H9 (cell line): ENCODE measurements at places on chromosomes 11 and 22. TPM values are rescaled to one million over a fixed set of nuclear protein-coding genes. Genes with fewer than 3 reads are reported as not detected.
A peak's percentile ranks its signal among the peaks of the same experiment; 100 is the strongest.

GRCh38 chr22:24433001-24433827 is 5.8 kb downstream of the ADORA2A start:
- no peaks in the 10 kb centered on the region for H3K27me3 ChIP-seq
- no peaks in the 10 kb centered on the region for H3K36me3 ChIP-seq
- H3K4me1 ChIP-seq: 0 out of 2 replicates have a peak, but pooled peaks cover 4% of the 10 kb centered on the region
- no peak overlapping the region for H3K4me3 ChIP-seq
- no peak overlapping the region for H3K27ac ChIP-seq

The RGL4 gene
- not detected in 2 replicates for total RNA-seq

GRCh38 chr11:65422633-65423515 is at the start of gene NEAT1:
Gene NEAT1, plus strand, starts transcription at chr11:65422798.
- peaks cover 25% of the 10 kb centered on the region for H3K4me1 ChIP-seq
- DNase-seq: peak; percentile 85
- H3K36me3 ChIP-seq: no peaks in the 10 kb centered on the region
- H3K27ac ChIP-seq: no peak within 1 kb of the TSS

- DNase-seq: no peak
- no peaks in the 10 kb centered on the region for H3K36me3 ChIP-seq
- H3K27ac ChIP-seq: no peak overlapping the region
- H3K27me3 ChIP-seq: no peaks in the 10 kb centered on the region
- H3K4me3 ChIP-seq: no peak overlapping the region
Observed at GRCh38 chr22:42693055-42693762, 27.5 kb downstream of the A4GALT start.

DNA sequence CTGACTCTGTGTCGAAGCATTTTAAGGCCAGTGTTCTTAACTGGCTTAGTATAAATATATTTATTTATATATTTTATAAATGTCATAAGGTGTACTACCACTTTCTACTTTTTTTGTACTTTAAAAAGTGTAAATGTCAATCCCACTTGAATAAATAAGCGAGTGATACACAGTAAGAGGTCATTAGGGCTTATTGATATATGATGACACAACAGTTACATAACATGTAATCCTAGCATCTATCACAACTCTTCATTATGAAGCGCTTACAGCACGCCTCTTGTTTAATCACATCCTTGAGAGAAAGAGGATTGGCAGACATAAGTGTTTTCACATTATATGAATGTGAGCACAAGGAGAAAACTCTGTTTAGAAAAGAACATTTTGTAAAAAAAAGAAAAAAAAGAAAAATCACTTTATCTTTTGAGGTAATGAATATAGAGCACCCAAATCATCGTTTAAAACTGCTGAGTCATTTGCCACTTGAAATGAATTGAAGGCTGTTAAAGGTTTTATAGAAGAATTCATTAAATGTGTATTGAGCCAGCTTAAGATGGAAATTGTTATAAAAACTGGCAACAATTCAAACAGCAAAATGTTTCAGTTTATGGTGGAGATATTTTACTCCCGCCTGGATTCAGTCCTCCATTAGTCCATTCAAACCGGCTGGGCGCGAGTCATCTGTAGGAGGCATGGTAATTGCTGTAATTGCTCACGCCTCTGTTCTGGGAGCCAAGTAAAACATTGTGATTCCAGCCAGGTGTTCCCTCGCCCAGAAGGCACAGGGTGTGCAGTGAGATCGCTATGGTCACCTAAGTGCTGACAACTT is 627.3 kb upstream of the KIRREL3 start:
- H3K4me1 ChIP-seq: peaks cover 9% of the 10 kb centered on the region; the same call in 1 of the 2 replicates
- no peak overlapping the region for H3K4me3 ChIP-seq
- H3K36me3 ChIP-seq: no peaks in the 10 kb centered on the region
- H3K27ac ChIP-seq: no peak overlapping the region

DNA sequence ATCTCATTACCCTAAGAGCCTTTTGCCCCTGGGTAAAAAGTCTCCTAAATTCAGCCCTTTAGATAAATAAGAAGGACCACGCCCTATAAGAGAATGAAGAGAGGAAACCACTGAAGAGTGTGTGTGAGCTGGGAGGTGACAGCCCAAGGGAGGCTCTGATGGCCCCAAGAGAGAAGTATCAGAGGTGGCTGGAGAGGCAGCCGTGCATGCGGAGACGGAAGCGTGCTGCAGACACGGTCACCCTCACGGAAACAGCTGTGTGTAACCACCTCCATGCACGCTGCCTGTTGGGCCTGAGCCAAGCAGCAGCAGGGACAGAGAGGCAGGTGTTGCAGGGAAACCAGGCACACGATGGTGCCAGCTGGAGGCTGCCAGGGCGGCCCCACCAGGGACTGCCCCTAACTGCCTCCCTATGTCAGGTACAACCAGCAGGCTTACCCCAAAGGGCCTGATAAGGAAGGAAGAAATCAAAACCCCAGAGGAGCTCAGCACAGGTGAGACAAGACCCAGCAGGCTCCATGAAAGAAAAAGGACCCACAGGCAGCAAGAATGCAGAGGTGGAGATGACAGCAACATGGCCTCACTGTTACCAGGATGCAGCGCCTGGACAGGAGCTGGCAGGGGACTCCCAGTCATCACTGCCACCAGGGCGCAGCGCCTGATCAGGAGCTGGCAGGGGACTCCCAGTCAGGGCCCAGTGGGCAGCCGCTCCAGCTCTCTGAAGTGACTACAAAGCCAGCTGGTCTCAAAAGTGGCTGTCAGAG is 7.8 kb downstream of the LARGE2 start:
- no peak overlapping the region for H3K27ac ChIP-seq
- peaks cover 12% of the 10 kb centered on the region for H3K36me3 ChIP-seq
- peak; percentile 36 for DNase-seq
- H3K4me1 ChIP-seq: no peaks in the 10 kb centered on the region
- no peak overlapping the region for H3K4me3 ChIP-seq
